Stimulated activated CD8-positive, alpha-beta memory T cell treated with anti-CD3 and anti-CD28 coated beads, Interleukin-15, amount 100 ng/mL, for 24 hours (primary cell): ENCODE measurements at places on chromosomes 2 and 18.

GRCh38 chr2:219453671-219454590 lies 19.3 kb downstream of the SPEG start:
- no peak for DNase-seq

- no peak for DNase-seq
Measured at GRCh38 chr18:77677536-77677935, 427.9 kb downstream of the GALR1 start.

DNA sequence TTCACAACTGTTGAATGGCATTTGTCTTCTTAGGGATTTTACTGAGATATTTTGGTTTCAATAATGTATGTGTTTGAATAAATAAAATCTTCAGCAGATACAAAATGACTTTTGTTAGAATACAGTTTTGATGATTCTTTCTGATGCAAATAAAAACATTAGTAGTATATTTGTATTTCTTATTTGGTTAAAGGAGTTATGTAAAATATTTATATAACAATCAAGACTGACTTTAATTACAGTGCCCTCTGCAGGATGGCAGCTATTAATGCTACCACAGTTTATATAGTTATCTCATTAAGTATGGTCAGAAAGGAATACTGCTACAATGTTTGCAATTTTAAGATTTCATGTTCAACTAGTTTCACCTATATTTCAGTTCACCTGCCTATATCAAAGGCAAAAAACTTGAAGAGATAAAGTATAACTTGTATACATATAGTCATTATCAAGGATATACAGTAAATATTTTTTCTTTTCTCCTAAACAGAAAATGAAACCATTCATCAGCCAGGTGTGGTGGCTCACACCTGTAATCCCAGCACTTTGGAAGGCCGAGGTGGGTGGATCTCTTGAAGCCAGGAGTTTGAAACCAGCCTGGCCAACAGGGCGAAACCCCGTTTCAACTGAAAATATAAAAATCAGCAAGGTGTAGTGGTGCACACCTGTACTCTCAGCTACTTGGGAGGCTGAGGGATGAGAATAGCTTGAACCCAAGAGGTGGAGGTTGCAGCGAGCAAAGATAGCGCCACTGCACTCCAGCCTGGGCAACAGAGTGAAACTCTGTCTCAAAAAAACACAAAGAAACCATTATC lies 19.8 kb downstream of the ARL5A start:
- no peak for DNase-seq

DNA sequence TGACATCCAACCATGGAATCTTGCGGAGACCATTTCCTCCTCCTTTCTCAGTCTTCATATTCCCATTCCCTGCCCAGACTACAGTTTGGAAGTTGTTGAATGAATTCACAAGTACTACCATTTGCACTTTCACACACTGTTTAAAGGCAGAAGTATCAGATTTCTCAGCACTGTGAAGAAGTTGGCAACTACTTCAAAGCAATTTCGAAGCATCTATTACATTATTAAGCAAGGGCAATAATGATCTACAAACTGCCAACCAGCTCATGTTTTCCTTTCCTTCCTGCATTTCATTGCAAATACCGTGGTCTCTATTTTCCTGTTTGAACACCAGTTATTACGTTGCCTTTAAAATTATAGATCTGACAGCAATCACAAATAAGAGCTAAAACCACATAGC lies 105.5 kb downstream of the IRS1 start:
- no peak for DNase-seq
